Stimulated activated CD4-positive, alpha-beta T cell treated with anti-CD3 and anti-CD28 coated beads, Interleukin-2, amount 100 ng/mL, for 24 hours (primary cell): ENCODE measurements at places on chromosomes 5 and 9.

GRCh38 chr9:72354704-72355103 lies 10.3 kb downstream of the ZFAND5 start:
- DNase-seq, result no peak

- DNase-seq, result no peak
Observed at GRCh38 chr5:170238456-170239196, 5.8 kb downstream of the C5orf58 start.

DNA sequence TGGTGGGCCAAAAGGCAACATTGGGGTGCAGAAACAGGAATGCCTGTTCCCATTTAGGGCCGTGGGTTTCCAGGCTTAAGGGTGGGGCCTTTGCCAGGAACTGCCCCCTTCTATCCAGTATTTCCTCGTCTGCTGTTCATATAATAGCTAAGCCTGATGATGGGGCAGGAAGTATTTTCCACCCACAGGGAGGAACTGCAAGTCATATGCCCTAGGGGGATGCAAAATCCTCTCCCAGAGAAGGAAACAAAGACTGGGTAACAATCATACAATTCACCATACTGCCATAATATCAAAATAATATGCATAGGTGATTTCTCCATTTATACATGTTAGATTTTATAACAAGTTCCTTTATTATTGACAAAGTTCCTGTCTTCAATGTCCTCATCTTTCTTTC lies 20.5 kb upstream of the RPS23 start:
- no peak for DNase-seq

GRCh38 chr9:89421595-89421994 lies 76.3 kb downstream of the SEMA4D start:
- DNase-seq, result peak; percentile 71

DNA sequence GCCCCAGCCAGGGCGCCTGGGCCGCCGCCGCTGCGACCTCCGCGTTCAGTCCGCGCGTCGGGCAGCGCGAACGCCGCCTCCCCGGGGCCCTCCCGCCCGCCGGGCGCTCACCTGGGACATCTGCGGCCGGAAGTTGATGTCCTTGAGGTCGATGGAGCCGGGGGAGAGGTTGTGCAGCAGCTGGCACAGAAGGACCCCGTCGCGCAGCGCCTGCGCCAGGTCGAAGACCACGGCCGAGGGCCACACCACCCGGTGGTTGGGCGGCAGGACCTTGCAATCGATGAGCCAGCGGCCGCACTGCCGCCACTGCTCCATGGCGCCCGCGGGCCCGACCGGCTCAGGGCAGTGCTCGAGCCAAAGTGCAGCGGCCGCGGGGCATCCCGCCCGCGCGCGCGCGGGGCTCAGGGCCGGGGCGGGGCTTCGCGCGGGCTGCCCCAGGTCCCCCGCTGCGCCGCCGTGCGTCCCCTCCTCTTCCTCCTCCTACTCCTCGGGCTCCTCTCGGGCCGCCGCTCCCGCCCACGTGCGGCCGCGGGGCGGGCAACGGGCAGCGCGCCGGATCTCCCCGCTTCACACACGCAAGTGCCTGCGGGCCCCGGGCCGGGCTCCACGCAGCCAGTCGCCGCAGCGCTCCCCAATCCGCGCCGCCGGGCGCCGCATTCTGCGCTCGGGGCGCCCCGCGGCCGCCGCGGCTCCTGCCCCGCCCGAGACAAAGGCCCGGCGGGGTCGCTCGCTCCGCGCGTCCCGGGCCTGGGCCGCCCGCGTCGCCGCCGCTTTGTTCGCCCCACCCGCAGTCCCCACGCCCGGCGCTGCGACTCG lies at the start of gene VAV2:
Gene VAV2, minus strand, starts transcription at position 361 of the 816 bp plus-strand sequence. Its CDS starts 46 bp downstream, at position 315.
- DNase-seq, result peak; percentile 40

- no peak for DNase-seq
Observed at GRCh38 chr5:115262011-115262320, 711 bp downstream of the PGGT1B start.

- DNase-seq, result no peak
Observed at GRCh38 chr5:6804766-6805501, 91.7 kb downstream of the TENT4A start.

DNA sequence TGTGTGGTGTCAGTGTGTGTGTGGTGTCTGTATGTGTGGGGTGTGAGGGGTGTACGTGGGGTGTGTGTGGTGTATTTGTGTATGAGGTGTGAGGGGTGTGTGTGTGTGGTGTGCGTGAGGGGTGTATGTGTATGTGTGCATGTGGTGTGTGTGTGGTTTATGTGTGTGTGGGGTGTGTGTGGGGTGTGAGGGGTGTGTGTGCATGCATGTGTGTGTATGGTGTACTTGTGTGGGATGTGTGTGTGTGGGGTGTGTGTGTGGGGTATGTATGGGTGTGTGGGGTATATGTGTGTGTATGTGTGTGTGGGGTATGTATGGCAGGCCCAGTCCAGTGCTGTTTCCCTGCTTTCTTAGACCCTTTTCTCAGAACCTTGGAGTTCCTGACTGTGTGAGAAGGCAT lies 83.3 kb downstream of the PTTG1 start:
- no peak for DNase-seq

GRCh38 chr5:60209146-60209840 lies 315.8 kb upstream of the PDE4D start:
- DNase-seq, result no peak

DNA sequence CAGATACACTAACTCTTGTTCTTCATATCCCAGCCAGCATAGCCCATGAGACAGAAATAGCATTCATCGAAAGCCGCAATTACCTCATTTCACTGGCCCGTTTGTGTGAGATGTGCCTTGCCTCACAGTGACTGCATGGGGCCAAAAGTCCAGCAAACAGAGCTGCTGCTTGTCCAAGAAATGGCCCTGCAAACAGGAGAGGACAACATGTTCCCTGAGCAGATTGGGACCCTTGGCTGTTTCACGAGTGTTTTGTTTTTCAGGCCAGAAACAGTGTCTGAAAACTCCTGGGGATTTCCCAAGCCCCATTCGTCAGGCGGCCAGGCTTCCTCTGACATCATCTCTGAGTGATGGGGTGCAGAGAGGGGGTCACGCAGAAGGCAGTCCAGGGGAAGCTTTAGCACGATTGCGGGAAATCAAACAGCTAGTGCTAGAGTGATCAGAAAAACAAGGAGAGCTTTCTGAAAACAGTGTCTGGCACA lies 503.6 kb upstream of the PAPPA start:
- DNase-seq, result no peak

DNA sequence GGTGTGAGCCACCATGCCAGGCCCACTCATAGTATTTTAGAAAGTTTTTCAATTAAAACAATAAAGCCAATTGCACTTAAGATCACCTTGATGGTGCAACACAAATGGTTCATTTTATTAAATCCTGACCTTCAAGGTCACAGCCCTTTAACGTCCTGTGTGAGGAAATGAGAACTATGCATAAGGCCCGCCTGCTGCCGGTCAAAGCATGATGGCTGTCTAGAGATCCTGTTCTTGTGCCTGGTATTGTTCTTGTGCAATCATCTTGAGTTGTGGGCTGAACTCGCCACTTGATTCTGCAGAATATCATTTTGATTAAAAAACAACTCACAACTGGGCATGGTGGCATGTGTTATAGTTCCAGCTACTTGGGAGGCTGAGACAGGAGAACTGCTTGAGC lies 43.6 kb upstream of the FBXW11 start:
- DNase-seq, result no peak

DNA sequence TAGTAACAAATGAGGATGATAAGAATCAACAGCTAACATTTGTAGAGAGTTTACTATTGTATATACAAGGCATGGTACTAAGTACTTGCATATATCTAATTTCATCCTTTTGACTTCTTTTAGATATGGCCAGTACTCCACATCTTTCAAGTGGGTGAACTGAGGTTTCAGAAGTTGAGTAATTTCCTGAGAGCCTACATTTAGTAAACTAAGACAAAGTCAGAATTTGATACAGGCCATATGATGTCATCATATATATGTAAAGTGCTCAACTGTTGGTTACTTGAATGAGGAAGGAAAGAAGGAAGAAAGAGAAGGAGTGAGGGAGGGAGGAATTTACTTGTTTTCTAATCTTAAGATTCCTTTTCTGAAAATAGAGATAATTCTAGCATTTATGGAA lies 52.8 kb downstream of the GRIA1 start:
- DNase-seq, result no peak

DNA sequence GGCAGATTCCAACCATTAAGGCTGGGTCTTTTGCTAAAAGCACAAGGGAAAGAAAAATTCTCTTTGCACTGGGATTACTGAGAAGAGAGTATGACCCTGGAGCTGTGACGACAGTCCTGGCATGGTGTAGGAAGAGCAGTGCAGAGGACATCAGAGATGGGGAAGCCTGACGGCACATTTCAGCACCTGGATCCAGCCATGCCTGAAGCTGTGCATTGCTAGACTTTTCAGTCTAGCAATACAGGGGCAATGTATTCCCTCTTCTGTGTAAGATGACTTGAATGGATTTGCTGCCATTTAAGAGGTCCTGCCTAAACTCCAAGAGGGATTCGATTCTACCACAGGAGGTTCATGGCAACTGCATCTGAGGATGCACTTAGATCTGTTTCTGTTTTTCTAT lies 12.3 kb upstream of the MRNIP start:
- no peak for DNase-seq

DNA sequence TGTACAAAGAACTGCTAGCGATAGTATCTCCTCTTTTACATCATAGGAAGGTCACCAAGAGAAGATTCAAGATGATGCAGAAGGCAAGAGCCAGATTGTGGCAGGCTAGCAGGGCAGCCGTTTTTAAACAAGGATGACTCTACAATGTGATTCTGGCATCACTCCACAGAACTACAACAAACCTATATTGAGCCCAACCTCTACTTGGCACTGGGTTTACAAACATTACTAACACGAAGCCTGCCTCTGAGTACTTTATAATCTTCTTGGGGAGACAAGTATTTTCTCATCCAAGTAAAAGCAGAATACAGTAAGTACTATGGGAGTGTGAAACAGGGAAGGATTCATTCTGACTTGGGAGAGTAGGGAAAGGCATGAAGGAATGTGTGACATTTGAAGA lies 448.6 kb downstream of the ZNF608 start:
- no peak for DNase-seq

GRCh38 chr9:109887079-109887478 lies 107.1 kb downstream of the PALM2AKAP2 start:
- no peak for DNase-seq

GRCh38 chr5:167233507-167234220 lies 1057.8 kb upstream of the WWC1 start:
- no peak for DNase-seq

GRCh38 chr9:614431-614830 lies 227.1 kb upstream of the DMRT1 start:
- no peak for DNase-seq

DNA sequence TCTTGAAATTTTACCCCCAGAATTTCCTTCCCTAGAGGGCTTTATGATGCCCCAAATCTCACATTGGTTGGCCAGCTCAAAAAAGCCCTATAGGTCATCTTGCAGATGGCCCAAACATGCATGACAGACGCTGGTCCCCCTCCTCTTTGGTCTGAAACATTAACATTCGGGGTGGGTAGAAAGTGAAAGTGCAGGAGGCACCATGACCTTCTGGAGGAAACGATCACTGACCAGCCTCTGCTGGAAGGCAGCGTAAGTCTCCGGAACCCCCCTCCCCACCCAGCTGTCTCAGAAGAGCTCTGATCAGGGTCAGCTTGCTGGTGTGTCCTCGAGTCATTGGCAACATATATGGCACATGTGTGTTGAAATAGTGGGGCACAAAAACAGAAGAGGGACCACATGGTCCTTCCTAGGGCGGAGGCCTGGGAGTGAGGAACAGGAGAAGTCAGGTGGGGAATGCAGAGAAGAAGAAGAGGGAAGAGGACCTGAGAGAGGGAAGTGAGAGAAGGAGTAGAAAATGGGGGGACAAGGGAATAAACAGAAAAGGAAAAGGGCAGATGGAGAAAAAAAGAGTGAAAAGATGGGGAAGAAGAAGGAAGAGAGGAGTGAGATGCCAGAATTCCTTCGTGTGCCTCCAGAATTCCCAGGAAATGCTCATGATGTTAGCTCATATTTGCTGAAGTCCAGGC lies 46.2 kb downstream of the IL31RA start:
- DNase-seq, result no peak

- DNase-seq, result no peak
Observed at GRCh38 chr9:137315581-137316011, 13.5 kb upstream of the NRARP start.

DNA sequence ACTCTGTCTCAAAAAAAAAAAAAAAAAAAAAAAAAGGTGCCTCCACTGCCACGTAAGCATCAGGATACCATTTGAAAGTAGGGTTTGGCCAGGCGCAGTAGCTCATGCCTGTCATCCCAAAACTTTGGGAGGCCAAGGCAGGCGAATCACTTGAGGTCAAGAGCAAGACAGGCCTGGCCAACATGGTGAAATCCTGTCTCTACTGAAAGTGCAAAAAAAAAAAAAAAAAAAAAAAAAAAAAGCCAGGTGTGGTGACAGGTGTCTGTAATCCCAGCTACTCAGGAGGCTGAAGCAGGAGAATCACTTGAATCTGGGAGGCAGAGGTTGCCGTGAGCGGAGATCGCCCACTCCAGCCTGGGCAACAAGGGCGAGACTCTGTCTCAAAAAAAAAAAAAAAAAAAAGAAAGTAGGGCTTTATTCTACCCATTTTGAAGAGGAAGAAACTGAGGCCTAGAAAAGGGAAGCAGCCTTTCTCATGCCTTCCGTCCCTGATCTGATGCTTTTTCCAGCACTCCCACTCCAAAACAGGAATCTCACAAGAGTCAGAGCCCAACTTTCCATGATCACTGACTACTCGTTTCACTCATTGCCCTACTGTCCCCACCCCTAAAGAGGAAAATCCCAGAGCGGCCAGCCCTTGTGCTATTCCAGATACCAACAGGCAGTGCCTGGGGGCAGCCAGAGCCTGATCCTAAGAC lies 16.3 kb upstream of the CCIN start:
- DNase-seq, result no peak

GRCh38 chr9:95764533-95765319 lies 110.8 kb upstream of the ERCC6L2 start:
- DNase-seq, result no peak

GRCh38 chr5:1020452-1020961 lies 11.9 kb downstream of the NKD2 start:
- DNase-seq, result no peak

- DNase-seq, result no peak
Observed at GRCh38 chr5:169561893-169562292, 21.7 kb upstream of the SPDL1 start.

DNA sequence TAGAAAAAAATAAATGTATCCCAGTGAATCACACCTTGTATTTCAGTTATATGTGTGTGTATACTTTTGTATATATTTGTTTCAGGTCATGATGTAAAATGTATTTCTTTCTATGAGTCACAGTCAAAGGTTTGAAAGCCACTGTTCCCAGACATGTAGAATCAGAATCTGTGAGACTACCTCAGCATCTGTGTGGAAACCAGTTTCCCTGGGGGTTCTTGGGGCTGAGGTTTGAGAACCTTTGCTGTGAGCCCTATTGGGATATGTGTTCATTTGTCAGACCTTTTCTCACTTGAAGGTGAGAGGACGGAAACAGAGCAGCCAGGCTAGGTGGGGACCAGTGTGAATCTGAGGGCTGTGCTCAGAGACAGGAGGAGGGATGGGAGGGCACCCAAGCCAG lies 78.7 kb upstream of the SAP30L start:
- DNase-seq, result no peak
